Karpas-422 (cell line): ENCODE measurements at places on chromosomes 13 and 19. TPM values are rescaled to one million over a fixed set of nuclear protein-coding genes. Genes with fewer than 3 reads are reported as not detected.

DNA sequence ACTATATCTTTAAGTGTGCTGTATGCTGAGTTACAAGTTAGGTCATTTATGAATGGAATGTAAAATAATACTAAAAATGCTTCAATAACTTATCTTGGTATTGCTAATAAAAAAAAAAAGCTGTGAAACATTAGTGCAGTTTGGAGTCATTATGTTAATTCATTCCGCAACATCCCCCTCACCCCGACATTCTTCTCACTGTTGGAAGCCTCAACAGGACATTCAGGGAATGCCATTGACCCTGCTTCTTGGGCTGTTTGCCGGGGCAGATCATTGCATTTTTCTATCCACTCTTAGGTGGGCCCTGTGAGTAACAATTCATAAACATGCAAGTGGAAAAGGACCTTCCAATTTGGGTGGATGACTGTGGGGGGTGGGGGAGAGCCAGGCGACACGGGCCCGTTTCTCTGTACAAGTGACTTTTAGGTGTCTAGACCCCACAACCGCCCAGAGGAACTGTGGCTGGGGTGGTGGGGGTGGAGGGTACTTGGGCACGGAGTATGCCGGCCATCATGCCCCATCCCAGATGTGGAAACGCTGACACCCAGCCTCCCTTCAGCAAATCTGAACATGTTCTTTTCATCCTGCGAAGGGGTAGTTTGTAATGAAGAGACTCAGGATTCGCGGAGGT, 185.9 kb downstream of the ZNF536 start:
- DNase-seq, result no peak

- DNase-seq, result no peak
Measured at GRCh38 chr19:30596813-30597399, 224.7 kb downstream of the ZNF536 start.

DNA sequence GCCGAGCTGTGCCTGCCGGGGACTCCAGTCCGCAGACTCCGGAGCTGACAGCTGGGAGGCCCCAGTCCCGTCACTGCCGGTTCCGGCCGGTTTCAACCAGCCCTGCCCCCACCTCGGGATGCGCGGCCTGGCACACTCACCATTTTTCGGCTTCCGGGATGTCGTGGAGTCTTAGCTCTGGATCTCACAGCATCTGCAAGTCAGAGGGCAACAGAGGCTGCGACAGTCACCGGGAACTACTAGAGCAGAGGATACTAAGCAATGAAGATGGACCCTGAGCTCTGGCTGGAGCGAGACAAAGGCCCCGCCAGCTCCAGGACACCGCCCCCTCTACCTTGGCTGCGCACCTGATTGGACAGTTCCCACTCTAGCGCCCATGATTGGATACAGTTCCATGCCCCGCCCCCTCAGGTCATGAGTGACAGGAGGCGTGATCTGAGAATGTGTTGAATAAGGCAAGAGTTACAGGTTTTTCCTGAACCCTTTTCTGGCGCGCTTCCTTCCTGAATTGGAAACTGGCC, at the start of gene ZNF682:
ZNF682 (minus strand) TSS at position 303 of the 521 bp plus-strand sequence; CDS start at position 143, 160 bp downstream.
- DNase-seq, result peak; percentile 98

NRTN gene
- total RNA-seq, result not detected in 2 replicates

FOXA3 gene
- 0.69 TPM in 1 of 2 replicates, not detected in the other for total RNA-seq

PINLYP gene
- 3.6 TPM in 1 of 2 replicates, not detected in the other for total RNA-seq
